ENCODE measurements at places on chromosomes 5 and 9. TPM values are rescaled to one million over a fixed set of nuclear protein-coding genes. Genes with fewer than 3 reads are reported as not detected.

Gene GFI1B
- total RNA-seq: 0.26 TPM

Gene CRAT
- total RNA-seq: 15.0 TPM

Gene FSTL4
- total RNA-seq: 7.5 TPM

Gene C5orf58
- total RNA-seq: not detected

Gene AFAP1L1
- 27.9 TPM for total RNA-seq

Gene LRRTM2
- 3.3 TPM for total RNA-seq

Gene PCDHB7
- total RNA-seq: 3.2 TPM

Gene ZDHHC11
- total RNA-seq: 9.3 TPM

Gene SOX30
- total RNA-seq: not detected

Gene PRRX2
- 8.6 TPM for total RNA-seq

Gene CER1
- total RNA-seq: 0.74 TPM

Gene LURAP1L
- 34.5 TPM for total RNA-seq
